CD4-positive, CD25-positive, alpha-beta regulatory T cell (primary cell): ENCODE measurements at places on chromosomes 3 and 15. TPM values are rescaled to one million over a fixed set of nuclear protein-coding genes. Genes with fewer than 3 reads are reported as not detected.

- no peak for DNase-seq
These were observed 38.3 kb upstream of the IL12A start for GRCh38 chr3:159950156-159950898.

DNA sequence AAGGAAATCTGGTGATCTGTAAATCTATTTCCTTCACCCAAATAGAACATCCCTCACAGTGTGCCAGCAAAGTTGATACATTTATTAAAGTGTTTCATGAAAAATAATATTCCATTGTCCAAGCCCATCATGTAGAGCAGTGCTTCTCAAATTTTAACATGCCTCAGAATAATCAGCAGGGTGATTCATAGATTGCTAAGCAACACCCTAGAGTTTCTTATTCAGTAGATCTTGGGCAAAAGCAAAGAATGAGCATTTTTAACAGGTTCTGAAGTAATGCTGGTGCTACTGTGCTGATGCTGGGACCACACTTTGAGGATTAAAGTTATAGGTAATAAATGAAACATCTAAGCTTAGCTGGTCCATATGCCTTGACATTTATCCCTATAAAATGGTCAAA lies 210.5 kb downstream of the ZIC4 start:
- DNase-seq = no peak

The SLC28A1 gene
- polyA plus RNA-seq = not detected

The TM4SF4 gene
- polyA plus RNA-seq = not detected

- no peak for DNase-seq
These were observed 124.2 kb downstream of the ASB7 start for GRCh38 chr15:100726421-100727190.

DNA sequence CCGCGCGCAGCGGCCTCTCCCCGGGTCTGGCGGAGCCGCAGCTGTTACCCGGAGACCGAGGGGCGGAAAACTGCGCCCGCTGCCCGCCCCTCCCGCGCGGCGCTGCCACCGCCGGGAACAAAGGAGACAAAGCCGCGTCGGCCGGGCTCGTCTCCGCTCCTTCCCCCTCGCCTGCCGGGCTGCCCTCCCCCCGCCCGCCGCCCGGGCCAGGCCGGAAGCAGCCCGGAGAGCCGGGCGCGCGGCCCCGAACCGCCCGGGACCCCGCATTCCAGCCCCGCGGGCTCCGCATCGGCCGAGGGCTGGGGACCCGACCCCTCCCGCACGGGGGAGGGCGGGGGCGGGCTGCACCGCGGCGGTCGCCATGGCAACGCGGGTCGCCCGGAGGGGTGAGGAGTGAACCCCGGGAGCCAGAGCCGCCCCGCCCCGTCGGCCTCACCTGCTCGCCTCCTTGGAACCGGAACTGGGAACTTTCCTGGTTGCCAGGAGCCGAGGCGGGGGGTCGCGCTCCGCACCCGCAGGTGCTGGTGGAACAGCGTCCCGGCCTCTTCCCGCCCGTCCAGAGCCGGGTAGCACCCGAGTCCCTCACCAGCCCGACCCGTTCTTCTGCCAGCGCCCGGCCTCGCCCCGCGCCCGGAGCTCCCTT lies 448 bp downstream of the PLXNB1 start:
- DNase-seq = peak; percentile 69

The TTBK2 gene
- polyA plus RNA-seq = 11.3 TPM

GRCh38 chr3:16913264-16913580 lies 28.5 kb downstream of the PLCL2 start:
- DNase-seq = no peak

DNA sequence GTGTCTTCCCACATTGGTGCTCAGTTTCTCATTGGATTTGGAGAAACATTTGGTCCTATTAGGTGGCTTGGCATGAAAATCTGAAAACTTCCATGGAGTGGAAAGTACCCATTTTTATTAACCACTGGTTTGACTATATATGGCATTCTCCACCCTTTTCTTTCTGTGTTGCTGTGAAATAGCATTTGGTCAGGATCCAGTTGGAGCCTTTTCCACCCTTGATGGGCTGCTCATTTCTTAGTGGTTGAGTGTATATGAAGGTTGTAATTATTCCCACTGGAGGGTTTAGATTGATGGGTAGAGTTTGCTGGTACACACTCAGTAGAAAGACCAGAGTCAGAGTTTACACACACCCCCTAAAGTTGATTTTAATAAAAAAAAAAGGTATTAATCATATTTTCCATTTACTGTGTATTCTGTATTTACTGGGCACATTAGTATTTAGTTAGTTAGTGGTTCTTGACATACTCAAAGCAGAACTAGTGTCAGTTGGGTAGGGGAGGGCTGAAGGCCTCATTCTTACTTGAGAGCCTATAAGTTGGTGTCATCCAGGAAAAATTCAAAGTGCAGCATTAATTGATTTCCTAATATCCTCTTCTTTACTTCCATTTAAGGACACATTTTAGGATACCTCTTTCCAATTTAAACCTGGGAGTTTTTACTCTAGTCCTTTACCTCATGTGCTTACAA lies 69.5 kb downstream of the FLNB start:
- DNase-seq = no peak

The CDC25A gene
- polyA plus RNA-seq = 0.13 TPM

- peak; percentile 43 for DNase-seq
These were observed 36.2 kb downstream of the GLB1 start for GRCh38 chr3:33060609-33061337.

- no peak for DNase-seq
These were observed 94.8 kb downstream of the ATP8B4 start for GRCh38 chr15:50024281-50024680.

DNA sequence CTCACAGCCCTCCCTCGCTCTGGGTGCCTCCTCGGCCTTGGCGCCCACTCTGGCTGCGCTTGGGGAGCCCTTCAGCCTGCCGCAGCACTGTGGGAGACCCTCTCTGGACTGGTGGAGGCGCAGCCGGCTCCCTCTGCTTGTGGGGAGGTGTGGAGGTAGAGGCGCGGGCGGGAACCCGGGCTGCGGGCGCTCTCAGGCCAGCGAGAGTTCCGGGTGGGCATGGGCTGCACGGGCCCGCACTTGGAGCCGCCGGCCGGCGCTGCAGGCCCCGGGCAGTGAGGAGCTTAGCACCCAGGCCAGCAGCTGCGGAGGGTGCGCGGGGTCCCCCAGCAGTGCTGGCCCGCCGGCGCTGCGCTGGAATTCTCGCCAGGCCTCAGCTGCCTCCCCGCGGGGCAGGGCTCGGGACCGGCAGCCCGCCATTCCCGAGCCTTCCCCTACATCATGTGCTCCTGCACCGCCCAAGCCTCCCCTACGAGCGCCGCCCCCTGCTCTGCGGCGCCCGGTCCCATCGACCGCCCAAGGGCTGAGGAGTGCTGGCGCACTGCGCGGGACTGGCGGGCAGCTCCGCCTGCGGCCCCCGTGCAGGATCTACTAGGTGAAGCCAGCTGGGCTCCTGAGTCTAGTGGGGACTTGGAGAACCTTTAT lies 46.0 kb upstream of the GSK3B start:
- DNase-seq = no peak

The SEMA5B gene
- polyA plus RNA-seq = 0.50 TPM

DNA sequence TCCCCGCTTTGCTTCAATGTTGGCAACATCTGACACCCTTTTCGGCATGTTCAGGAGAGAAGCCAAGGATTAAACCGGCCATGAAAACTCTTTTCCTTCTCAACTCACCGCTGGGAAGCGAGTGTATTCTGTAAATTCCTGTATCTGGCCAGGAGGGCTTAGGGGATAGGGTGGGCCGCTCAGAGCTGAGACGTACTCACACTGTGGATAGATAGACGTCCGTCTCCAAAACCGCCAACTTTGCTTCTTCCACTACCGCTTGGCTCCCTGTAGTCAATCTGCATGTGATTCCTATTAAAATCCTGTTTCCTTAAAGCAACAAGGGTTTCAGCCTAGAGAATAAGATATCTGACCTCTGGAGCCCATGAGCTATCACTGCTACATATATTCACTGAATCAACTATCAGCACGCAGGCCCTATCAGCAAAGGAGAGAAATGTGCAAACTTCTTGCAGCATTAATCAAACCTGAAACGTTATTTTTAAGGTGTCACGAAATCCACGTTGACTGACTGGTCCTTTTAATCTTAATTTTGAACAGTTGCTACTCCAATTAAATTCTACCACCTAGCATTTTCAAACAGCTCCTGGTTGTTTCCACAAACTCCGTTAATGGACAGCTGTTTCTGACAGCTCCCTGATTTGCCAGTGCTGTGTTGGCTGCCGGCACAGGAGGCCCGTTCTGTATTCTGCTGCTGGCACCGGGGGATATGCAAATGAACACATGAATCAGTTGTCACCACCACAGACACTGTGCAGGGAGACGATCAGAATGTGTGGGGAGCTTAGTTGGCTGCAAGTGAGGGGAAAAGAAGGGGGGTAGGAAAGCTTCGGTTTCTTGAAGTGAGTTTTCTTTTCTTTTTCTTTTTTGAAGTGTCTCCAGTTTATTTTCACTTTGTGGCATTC lies 438.9 kb upstream of the ARRDC4 start:
- DNase-seq = no peak

GRCh38 chr3:15514663-15515340 lies 6.7 kb downstream of the COLQ start:
- DNase-seq = no peak

DNA sequence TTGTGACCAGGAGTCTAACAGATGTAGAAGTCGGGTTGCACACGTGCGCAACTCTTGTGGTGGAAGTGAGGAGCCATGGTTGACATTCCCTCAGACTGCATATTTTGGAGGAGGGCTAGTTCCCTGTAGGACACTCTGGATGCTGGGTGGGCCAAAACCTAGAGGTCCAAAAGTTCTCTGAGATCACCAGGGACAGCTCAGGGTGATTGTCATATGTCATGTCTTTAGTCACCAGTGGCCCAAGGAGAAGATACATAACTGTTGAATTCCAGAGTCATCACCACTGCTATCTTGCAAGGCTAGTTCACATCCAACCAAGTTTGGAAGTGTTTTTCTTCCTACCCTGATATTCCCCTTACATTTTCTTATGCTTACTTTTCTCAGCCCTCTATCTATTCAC lies 95.2 kb upstream of the C3orf80 start:
- DNase-seq = no peak
